Activated CD8-positive, alpha-beta T cell treated with anti-CD3 and anti-CD28 coated beads for 36 hours (primary cell): ENCODE measurements at places on chromosomes 6 and 20.

- DNase-seq, result no peak
Measured at GRCh38 chr6:147625946-147626345, 117.5 kb downstream of the SAMD5 start.

DNA sequence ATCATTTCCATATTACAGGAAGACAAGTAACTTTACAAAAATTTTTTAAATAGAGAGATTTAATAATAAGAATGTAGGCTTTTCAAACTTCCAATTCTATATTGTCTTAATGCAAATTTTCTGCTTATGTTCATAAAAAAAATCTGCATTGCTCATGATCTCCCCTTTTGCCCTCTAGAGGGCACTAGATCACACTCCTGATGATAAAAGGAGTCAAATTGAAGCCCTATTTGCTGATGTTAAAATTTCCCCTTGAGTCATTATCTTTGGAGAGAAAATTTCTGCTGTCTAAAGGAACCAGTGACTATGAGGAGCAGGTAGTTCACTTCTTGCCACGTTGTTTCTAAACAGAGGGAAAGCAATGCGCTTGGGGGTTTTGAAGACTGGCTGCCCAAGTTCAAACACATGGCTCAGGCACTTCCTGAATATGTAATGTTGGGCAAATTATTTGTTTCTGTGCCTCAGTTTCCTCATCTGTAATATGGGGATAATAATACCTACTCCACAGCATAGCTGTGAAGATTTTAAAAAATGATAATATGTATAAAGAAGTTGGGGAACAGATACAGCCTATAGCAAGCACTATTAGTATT is 874.2 kb downstream of the TFAP2A start:
- peak; percentile 12 for DNase-seq

DNA sequence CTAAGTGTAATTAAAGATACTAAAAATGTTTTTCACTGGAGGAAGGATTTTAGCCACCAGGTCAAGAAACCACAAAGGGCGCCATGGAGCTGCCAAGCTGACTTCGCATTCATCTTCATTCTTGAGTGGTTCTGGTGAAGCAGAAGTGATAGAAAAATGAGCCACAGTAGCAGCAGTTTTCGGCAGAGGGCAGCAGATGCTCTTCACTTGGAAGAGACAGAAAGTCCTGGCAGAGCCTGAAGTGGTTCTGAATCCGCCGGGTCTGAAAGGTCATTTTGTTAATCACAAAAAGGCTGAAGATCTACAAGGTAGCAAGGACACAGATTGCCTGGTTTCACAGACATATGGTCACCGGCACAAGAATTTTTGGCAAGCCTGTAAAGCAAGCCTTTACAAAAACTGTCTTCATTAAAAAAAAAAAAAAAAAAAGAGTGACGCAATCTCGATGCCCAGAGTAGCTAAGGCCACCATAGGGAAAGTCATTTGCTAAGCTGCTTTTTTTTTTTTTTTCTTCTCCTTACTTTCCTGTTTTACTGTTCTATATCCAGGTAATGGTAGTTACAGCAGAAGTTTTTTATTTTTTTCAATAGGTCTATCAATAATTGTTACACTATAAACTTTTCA is 345.1 kb upstream of the AGPAT4 start:
- no peak for DNase-seq

GRCh38 chr6:143061597-143062385 is 1.1 kb downstream of the AIG1 start:
- no peak for DNase-seq

DNA sequence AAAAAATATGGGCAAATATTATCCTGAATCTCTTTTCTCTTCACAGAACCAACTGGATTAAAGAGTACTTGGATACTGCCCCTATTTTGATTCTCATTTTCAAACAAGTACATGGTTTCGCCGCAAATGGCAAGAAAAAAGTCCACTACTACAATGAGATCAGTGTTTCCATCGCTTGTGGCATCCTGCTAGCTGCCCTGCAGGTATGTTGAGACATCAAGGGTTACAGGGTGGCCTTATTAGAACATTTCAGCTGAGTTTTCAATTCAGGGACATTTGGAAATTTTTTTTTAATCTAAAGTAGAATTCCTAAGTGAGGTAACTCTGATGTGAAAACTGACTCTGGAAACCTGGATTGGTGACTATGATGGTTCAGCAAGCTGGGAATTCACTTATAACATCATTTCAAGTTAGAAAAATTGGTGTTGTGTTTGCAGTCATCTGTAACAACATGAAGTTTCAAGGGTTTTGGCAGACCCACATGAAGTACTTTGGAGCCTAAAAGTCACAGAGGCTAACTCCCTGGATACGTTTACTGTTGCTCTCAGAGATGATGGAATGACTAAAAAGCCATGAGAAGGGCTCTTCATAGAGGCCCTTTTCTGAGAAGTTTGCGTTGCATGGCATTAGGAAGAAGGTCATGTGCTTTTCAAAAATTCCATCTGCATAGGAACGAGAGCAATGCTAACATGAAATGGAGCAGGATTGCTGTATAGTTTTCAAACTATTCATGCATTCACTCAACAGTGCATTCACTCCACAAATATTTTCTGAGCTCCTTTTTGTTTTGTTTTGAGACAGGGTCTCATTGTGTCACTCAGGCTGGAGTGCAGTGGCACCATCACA is 25.5 kb downstream of the IYD start:
- DNase-seq, result no peak

- DNase-seq, result no peak
Measured at GRCh38 chr6:111730864-111731263, 125.2 kb upstream of the TRAF3IP2 start.

DNA sequence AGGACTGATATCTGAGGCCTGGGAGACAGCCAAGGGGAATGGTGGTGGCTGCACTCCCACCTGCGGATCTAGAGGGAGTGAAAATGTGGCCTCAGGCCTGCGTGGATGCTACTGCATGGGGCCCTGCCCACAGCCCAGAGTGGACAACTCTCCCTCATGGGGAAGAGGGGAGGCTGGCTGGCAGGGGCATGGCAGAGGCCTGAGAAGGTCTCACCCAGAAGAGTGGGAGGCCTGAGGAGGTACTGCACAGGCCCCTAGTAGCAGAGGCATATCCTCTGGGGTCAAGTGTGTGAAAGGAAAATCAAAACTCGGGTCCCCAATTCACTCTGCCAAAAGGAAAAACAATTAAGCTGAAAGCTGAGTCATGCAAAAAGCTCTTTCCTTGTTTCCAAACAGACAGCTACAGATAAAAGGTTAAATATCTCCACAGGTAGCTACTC is 158.2 kb downstream of the AKAP7 start:
- DNase-seq, result no peak
